ENCODE measurements at places on chromosomes 13 and 19.

DNA sequence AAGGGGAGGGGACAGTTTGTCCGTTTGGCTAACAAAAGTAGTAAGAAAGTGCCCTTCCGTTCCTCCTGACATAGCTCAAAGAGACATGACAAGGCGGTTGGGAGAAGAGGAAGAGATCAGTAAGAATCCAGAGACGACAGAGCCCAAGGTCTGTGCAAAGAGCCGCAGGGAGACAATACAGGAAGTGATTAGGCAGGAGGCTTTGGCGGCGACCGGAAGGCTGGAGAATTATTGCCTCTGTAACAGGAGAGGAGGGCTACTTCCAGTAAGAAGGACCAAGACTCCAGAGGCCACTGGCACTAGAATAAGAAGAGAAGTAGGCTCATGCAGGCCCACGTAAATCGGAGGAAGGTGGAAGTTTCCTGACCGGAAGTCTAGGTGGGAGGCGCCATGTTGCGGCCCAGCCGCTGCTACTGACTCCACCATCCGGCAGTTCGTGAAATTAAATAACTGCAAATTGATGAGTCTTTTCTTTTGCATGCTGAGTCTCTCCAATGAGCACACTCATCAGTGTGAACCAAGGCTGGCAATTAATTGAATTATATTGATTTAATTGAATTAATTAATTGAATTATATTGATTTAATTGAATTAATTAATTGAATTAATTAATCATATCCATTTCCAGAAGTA lies 9.9 kb downstream of the RFX2 start:
- no peak for DNase-seq

DNA sequence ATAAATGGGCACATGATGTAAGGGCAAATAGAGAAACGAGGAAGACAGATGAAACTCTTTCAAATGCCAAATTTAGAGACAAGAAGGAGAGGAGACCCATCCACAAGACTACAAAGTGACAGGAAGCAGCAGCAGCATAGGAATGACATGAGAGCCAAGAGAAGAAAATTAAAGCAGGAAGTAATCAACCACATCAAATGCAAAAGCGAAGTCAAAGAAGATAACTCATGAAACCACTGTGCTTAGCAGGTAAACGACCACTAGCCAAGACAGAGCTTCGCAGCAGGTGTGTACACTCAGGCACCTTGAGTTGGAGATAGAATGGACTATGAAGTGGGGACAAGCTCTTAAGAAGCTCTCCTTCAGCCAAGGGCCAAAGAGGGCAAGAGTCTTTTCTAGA lies 64.1 kb downstream of the KLF12 start:
- DNase-seq: no peak

- DNase-seq: peak; percentile 98
Observed at GRCh38 chr13:109256866-109257760, 529.3 kb downstream of the IRS2 start.

- DNase-seq: peak; percentile 6
Observed at GRCh38 chr13:90696656-90697055, 650.8 kb upstream of the MIR17HG start.

DNA sequence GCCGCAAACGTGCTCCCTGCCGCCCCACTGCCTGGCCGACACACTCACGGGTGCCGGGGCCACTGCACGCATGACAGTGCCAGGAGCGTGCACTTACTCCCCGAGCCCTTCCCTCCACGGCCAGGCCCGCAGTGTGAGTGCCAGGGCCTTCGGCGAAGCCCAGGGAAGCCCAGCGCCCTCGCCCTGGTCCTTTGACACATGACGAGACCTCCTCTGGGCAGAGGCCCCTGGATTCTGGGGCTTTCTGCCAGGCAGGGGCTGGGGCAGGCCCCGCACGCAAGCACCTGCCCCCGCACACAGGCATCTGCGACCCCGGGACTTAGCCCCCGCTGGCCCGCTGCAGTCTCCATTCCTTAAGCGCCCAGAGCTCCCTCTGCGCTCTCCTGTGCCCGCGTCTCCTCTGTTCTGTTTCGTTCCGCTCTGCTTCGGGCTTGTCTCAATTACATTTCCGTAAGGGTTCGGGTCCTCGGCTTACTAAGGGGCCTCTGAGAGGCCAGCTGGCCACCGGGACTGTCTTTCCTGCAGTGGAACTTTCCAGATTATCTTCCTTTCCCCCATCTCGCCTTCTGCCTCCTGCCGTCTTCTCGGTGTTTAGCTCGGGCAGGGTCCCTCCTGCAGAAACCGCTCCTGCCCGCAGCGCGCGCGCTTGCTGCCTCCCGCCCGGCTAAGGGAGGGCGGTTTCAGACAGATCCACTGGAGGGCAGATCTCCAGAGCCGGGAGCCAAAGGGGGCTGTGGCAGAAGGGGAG lies 98.8 kb downstream of the ING1 start:
- DNase-seq: peak; percentile 19
